ENCODE measurements at places on chromosomes 6 and 20. TPM values are rescaled to one million over a fixed set of nuclear protein-coding genes. Genes with fewer than 3 reads are reported as not detected.
A peak's percentile ranks its signal among the peaks of the same experiment; 100 is the strongest.

The SLC44A4 gene
- 10.6 TPM for total RNA-seq

The NHSL1 gene
- total RNA-seq, result 63.9 TPM

The POLR1H gene
- 37.3 TPM for total RNA-seq

The DDO gene
- not detected for total RNA-seq

The PRDM13 gene
- not detected for total RNA-seq

The HRH3 gene
- 0.24 TPM for total RNA-seq

The CAGE1 gene
- not detected for total RNA-seq

The RAD21L1 gene
- total RNA-seq, result not detected

The PPP1R3D gene
- 6.4 TPM for total RNA-seq

- DNase-seq, result no peak
These were observed 103.1 kb downstream of the QRSL1 start for GRCh38 chr6:106732376-106732940.

DNA sequence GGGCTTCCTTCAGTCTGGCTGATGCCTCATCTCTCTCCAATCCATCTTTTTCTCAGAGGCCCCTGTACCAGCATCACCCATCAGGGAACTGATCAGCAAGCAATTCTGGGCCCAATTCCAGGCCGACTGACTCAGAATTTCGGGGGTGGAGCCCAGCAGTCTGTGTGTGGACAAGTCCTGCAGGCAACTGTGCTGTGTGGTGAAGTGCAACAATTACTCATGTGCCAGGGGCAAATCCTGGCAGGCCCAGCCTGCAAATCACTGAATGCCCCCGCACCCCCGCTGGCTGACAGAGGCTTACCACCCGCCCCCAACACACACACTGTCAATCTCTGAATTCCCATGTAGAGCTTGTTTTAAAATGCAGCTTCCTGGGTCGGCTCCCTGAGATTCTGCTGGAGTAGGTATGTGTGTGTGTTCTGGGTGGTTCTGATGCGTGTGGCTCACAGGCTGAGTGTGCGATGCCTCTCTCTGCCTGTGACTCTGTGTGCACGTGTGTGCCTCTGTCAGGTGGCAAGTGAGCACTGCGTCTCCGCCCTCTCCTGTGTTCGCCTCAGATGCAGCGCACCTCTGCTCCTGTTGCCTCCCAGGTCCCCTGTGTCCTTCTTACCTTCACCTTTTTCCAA lies 45.4 kb downstream of the SSR1 start:
- DNase-seq, result peak; percentile 40

GRCh38 chr20:22752324-22752723 lies 168.0 kb upstream of the FOXA2 start:
- DNase-seq, result no peak

DNA sequence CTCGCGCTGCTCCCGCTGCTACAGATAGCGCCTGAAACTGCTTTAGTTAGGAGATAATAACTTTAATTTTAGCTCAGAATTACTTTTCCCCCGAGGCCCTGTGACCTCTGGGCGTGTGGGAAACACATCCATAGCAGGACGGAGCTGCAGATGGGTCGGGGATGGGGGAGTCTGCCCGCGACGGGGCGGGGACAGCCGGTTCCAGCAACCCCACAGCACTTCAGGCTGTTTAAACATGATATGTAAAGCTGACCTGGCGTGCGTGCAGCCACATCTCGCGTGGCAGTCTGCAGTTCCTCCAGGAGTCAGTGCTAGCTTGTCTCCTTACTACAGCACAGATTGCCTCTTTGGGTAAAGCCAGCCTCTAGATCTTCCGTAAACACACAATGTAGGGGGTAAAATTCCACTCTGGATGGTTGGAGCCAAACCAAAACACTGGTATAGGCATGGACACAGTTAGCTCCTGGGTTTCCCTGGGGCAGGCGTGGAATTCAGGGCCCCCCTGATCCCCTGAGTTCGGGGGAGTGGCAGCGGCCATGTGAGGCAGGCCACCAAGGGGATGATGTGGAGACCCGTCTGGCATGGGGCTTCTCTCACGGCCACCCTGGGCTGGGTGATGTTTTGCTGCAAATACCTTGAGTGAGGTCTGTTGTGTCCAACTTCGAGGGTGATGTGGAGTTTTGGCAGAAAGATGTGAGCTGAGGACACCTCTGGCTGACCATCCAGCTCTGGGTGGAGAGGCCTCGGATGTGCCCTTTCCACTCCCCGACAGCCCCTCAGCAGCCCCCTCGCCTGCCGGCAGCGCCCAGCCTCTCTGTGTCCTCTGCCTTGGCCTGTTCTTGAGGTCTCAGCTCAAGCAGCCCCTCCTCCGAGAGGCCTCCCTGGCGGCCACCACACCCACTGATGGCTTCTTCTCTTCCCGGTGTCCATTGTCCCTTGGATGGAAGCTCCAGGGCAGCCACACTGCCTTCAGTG lies 214.5 kb downstream of the TAF4 start:
- DNase-seq, result no peak

- DNase-seq, result no peak
These were observed 704.9 kb upstream of the CITED2 start for GRCh38 chr6:140079328-140079727.

DNA sequence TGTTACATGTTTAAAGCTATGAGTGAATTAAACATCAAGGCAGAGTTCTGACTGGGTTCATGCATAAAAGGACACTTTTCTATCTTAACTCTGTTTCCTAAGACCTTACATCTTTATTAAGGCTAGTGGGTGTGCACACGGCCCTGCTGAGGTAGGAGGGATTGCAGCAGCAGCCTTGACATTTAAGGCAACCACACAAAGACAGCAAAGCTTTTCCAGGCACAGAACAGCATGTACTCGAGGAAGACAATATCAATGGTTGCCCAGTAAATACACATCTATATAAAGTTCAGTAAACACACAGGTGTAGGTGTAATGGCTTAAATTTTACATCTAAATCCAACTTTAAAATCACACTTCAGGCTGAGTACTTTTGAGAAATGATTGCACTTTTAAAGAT lies 79.8 kb upstream of the LOC128125822 start:
- no peak for DNase-seq

DNA sequence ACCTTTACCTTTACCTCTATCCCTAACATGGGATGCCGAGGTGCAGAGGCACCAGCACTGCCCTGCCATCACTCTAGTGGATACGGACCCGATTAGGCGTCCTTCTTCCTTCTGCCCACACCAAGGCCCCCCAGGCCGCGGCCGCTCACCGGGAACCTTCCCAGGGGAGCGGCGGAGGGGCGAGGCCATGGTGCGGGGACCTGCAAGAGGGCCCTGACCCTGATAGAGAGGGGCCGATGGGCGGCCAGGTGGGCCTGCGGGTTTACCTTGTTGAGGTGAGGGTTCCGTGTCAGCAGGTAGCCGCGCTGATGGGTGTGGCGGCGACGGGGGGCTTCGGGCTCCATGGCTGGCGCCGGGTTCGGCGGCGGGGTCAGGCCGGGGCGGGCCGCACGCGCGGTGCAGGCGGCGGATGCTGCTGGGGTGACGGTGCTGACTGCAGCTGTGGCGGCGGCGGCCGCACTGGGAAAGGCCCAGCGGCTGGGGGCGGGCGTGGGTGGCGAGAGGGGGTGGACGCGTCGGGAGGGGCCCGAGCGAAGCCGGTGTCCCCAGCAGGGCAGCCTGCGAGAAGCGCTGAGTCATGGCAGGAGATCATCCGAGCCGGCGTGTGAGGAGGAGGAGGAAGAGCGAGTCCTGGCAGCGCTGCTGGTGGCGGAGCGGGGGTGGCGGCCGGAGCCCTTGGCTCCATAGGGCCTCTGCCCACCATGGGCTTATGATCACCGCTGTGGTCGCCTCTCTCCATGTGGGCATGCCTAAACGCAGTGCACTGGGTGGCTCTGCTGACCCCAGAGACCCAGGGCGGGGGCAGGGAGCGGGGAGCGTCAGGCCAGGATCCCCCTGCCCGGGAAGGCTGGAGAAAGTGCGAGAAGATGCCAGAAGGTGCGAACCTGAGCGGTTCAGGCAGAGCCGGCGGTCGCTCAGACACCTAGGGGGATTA lies at the start of gene ME1:
ME1 (minus strand) TSS at position 441 of the 934 bp plus-strand sequence; CDS start at position 344, 97 bp downstream.
- peak; percentile 75 for DNase-seq

- DNase-seq, result no peak
These were observed 4.0 kb downstream of the MRAP2 start for GRCh38 chr6:84037425-84038089.

DNA sequence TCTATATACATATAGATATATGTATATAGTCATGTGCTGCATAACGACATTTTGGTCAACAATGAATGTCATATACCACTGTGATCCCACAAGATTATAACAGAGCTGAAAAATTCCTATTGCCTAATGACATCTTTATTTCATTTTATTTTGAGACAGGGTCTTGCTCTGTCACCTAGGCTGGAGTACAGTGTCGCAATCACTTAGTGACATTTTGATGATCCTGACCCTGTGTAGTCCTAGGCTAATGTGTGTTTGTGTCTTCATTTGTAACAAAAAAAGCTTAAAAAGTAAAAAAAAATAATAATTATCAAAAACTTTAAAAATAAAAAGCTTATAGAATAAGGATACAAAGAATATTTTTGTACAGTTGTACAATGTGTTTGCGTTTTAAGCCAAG lies 4.0 kb upstream of the FAM8A1 start:
- no peak for DNase-seq

GRCh38 chr6:40788661-40789655 lies 201.8 kb upstream of the LRFN2 start:
- no peak for DNase-seq

DNA sequence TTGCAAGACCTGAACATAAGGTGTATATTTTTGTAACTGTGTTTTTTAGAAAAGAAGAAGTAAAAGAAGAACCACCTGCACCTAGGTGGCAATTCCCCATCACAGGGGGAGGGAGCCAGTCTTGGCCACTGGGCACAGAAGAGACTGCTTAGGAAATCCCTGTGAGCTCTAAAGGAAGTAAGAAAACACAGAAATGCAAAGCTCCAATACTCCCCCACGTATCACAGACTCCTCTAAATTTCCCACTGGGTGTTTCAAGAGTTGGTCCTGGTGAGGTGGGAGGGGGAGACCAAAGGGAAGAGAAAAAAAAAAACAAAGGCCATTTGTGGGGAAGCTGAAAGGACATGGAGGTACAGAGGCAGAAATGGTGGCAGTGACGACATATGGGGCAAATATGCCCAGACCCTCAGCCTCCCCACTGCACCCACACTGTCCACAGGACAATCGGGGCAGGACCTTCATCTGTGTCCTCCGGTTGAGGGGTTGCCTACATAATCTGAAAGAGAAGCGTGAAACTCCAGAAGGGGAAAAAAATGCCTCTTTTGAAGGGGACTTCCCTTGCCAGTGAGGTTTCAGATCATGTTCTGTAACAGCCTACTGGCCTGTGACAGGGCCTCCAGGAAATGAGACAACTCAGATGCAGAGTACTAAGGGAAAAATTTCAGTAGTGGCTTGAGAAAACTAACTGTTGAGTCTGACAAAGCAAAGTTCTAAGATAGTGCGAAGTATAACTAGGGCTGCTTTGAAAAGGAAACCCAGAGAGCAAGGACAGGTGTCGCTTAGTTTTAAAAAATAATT lies 226.2 kb upstream of the MARCKS start:
- no peak for DNase-seq

GRCh38 chr6:7256785-7257184 lies 56.2 kb downstream of the SSR1 start:
- no peak for DNase-seq

DNA sequence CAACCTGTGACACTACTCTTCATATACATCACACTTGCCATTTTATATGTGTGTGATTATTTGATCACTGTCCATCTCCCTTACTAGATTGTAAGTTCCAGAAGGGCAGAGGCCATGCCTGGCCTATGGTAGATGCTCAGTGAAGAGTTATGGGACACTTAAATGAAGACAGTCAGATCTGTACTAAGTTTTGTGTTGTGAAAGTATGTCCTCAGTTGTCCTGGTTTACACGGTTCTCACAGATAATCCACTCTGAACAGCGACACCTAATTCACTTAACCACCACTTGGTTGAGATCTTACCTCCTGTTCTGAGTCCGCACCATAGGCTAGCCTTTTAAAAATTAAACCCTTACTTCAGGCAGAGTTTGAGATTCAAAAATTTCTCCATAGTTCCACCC lies 434.1 kb upstream of the SOX4 start:
- no peak for DNase-seq

- no peak for DNase-seq
These were observed 13.9 kb downstream of the DEFB123 start for GRCh38 chr20:31454361-31454760.

DNA sequence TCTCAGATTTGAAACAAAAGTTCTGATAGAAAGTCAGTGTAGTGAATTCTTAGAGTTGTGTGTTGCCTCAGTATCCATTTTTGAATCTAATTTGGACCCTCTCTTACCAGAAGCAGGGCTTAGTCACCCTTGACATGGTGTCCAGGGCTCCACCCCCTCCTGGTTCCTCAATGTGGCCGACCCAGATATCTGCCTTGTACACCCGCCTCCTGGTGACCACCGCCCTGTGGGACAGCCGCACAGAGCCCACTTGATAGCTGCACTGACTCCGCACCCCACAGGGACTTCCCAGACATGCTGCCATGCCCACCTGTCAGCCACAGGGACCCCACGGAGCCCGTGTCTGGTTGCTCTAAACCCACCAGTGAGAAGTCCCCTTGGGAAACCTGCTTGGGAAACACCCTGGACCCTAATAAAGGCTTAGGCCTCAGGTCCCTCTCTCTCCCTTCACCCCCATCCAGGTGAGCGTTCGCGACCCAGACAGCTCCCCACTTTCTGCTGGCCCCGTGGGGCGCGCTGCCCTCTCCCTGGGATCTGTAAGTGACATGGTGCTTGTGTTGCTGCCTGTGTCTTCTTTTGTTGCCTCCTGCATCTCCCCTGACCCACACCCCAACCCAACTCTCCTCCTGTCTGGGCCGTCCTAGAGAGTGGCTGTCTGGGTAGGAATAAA lies 47.2 kb upstream of the SYNDIG1 start:
- DNase-seq, result no peak

DNA sequence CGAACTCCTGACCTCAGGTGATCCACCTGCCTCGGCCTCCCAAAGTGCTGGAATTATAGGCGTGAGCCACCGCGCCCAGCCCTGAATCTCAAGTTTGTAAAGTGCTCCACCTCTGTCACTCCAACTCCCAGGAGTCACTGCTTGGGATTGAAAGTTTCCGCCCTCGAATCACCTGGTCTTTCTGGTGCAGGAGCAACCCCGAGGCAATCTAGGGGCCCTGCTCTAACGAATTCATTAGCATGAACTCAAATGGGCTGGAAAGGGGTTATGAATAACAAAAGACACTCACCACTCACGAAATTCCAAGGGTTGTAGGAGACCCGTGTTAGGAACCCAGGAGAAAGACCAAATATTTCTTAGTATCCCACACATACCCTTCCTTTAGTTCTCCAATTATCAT lies 26.1 kb downstream of the RBCK1 start:
- no peak for DNase-seq

GRCh38 chr6:96570053-96570452 lies 7.1 kb downstream of the FHL5 start:
- no peak for DNase-seq

DNA sequence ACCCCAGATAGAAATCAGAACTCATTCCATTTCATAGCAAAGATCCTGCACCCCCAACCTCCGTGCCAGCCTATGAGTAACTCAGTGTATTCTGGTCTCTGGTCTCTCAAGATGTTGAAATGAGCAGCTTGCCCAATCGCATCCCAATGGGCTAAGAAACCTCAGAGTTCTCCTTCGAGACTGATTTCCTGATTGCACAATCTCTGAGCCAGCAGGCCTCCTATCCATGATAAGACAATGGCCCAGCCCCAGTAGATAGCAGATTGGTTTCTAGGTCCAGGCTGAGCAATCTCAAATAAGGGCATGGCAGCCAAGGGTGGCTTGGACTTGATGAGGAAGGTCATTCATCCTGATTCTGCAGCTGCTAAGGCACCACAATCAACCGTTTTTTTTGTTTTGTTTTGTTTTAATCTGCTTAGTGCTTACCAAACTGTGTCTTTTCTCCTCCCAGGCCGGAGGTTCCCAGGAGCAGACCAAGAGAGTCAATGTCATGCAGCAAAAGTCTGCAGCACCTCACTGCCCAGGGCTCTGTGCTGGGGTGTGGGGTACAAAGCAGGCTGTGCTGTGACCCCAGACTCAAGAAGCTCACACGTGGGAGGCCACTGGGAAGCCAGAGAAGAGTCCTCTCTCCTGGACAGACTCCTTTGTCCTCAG lies 125.1 kb upstream of the NXT1 start:
- DNase-seq, result no peak

Measured in type B pancreatic cell (in vitro differentiated cells).